ENCODE measurements at places on chromosomes 3 and 15. TPM values are rescaled to one million over a fixed set of nuclear protein-coding genes. Genes with fewer than 3 reads are reported as not detected.

DNA sequence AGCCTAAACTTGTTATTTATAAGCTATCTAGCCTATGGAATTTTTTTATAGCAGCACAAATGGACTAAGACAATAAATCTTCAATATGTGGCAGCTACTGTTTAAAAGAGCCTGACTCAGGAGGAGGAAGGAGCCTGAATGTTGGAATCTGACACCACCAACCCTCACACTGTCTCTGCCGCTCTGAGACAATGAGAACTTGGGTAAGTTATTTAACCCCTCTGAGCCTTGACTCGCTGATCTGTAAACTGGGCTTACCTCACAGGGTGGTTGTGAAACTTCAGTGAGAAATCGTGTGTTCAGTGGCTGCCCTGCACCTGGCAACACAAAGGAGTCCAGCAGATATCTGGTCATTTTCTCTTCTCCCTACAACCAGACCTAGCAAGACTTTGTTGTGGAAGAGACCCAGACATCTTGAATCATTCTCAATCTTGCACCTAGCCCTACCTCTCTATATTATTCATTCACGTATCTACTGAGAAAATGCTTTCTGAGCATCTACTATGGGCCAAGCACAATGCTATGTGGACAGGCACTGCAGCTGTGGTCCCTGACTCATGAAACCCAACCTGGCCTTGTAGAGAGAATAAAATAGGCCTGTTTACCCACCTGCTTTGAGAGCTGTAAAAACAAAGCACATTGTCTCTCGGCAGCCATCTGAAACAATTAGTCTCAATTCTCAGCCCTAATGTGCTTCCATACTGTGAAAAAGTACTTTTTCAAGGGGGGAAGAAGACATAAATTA lies 81.9 kb upstream of the SLC25A36 start:
- no peak for DNase-seq

DNA sequence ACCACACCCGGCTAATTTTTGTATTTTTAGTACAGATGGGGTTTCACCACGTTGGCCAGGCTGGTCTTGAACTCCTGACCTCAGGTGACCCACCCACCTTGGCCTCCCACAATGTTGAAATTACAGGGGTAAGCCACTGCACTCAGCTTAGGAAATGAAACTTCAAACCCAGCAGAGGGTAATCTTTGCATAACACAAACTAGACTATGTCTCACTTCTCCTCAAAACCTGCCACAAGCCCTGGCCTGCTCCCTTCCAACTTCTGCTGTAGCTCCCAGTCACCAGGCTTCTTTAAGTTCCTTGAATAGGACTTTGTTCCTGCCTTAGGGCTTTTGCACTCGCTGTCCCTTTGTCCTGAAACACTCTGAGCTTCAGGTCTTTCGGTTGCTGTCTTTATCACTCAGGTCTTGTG lies 39.2 kb upstream of the SEMA4B start:
- DNase-seq = no peak

PSMD2 gene
- 183 TPM for polyA plus RNA-seq

GRCh38 chr3:64932666-64933342 lies 245.0 kb upstream of the ADAMTS9 start:
- no peak for DNase-seq

- no peak for DNase-seq
Measured at GRCh38 chr3:7504886-7505775, 644.2 kb downstream of the GRM7 start.

ZNF774 gene
- 5.3 TPM for polyA plus RNA-seq

DNA sequence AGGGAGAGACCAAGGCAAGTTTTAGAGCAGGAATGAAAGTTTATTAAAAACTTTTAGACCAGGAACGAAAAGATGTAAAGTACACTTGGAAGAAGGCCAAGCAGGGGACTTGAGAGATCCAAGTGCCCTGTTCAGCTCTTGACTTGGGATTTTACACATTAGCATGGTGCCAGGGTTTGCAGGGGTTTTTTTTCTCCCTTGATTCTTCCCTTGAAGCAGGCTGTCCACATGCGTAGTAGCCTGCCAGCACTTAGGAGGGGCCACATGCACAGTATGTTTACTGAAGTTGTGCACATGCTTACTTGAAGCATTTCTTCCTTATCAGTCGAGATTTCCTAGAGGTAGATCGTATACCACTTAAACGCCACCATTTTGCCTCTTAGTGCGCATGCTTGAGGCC lies 277.5 kb upstream of the AGTR1 start:
- peak; percentile 57 for DNase-seq

RTP3 gene
- not detected for polyA plus RNA-seq

DNA sequence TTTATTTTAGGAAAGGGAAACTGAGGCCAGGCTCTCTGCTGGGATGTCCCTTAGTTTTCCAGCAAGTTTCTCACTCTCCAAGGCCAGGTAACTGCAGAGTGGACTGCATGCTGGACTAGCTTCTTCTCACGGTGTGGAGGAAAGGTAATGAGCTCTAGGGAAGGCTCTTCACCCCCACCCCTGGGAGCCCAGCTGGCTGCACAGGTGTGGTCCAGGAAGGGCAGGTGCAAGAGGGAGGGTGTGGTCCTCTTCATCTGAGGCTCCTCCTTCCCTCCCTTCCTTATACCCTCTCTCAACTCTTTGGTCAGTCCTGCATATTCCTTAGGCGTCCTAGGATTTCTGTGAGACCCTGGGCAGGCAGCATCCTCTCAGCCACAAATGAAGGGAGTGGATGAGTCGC lies 33.9 kb downstream of the RNU5B-1 start:
- DNase-seq = no peak

DNA sequence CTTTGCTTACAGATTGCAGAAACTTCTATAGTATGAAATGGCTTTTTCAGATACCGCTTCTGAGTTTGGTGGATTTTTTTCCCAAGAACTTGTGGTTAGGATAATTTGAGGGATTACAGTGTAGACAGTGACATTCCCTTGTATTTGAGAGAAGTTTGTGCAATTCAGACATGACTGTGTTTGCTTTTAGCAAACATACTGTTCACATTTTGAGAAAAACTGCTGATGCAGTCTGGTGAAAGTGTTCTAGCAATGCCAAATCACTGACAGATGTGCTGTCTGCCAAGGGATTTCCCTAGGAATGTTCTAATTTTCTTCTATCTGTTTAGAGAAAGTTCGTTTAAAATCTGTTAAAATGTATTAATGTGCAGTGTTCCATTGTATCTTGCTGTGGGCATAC lies 652.6 kb downstream of the FHIT start:
- DNase-seq = no peak

DNA sequence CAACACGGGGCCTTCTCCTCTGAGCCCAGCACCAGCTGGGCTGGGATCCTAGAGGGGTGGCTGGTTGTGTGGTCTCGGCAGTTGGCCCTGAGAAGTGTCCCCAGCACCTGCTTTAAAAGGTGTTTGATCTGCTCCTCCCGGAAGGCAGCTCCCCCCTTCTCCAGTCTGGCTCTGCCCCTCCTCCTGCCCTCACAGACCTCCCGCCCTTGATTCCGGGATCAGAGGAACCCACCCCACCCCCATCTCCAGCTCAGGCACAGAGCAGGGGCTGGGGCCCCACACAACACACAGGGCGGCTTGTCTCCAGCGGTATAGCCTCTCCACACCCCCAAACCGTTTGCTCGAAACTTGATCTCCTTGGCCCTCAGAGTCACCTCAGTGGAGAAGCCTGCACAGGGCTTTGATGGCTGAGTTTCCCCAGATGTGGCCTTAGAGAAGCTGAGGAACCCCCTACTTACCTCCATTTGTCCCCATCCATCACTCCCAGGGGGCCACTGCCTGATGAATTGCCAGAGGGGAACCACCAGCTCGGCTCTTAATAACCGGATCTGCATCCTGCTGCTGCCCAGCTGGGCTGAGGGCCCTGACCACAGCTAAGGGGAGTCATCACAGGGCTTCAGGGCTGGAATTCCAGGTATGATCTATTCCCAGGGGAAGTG lies 6.4 kb upstream of the STRA6 start:
- no peak for DNase-seq

- DNase-seq = no peak
Measured at GRCh38 chr3:156030723-156031122, 89.7 kb upstream of the KCNAB1 start.

DNA sequence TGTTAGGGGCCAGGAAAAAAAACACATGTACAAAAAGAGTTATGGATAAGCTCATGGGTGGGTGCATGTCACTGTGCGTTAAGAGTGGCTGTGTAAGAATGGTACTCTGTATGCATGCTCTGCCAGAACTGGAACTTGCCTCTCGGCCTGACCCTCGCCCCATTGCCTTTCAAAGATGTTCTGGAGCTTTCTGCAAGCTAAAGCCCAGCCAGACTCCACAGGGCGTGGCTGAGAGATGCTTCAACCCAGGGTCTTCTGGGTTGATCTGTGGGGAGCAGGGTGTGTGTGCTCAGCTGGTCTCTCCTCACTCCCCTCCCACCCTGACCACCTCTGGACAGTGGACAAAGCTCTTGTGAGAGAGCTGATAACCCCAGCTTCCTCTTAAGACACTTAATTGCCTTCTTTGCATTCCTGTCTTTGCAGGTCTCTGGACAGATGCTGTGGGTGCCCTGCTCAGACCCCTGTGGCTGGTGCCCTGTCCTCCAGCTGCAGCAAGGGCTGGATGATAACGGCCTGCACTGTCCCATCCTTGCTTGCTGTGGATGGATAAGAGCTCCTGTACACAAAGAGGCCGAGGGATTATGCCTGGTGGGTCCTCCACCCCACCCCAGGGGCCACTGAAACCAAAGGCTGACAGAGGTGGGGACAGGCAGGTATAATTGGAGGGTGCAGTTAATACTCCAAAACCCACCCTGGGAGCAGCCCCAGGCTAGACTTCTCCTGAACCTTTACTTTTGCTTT lies 28.7 kb downstream of the ALDH1L1 start:
- DNase-seq = no peak

CDHR4 gene
- polyA plus RNA-seq = 5.8 TPM

DNA sequence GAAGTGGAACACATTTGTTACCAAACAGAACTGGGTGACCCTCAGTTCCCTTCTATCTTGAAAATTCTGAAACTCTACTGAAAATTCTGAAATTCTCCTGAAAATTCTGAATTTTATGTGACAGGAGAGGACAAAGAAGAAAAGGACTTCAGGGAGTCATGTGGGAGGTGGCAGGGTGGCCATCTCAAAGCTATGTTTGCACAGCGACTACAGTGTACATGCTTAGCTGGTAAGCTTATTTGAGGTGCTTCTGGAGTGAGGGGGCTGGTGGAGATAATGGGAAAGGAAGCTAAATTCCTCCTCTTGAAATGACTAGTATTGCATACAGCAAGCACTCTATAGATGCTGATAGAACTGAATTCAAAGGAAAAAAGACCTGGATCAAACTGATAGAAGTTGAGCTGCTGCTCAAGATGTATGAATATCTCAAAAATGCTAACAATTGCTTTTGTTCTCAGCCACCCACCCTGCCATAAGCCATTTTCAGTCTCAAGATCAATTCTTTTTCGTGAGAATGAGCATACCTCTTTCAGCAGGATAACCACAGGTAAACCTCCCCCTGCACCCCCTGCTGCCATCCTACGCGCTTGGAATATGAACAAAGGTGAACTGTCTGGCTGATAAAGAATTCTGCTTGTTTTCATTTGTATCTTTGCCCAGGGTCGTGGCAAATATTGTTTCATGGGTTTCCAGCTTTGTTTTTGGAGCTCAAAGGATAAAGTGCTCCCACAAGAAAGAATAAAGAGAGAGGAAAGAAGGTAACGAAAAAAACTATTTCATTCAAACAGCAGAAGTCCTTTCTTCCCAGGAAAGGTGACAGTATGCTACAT lies 16.6 kb upstream of the ARHGEF3 start:
- DNase-seq = no peak

HGD gene
- polyA plus RNA-seq = 0.48 TPM

FBN1 gene
- 85.4 TPM for polyA plus RNA-seq

SMCO1 gene
- polyA plus RNA-seq = not detected

- no peak for DNase-seq
Measured at GRCh38 chr15:29638781-29639180, 183.5 kb downstream of the TJP1 start.

- peak; percentile 18 for DNase-seq
Measured at GRCh38 chr3:42652611-42653302, 740 bp upstream of the ZBTB47 start.

GRCh38 chr15:74540161-74540760 lies 759 bp upstream of the ARID3B start:
- DNase-seq = no peak

- no peak for DNase-seq
Measured at GRCh38 chr3:176078906-176079305, 1118.4 kb downstream of the TBL1XR1 start.

IMPG2 gene
- polyA plus RNA-seq = 0.68 TPM

SLC9C1 gene
- 0.98 TPM for polyA plus RNA-seq

SLC28A2 gene
- polyA plus RNA-seq = 0.25 TPM

DNA sequence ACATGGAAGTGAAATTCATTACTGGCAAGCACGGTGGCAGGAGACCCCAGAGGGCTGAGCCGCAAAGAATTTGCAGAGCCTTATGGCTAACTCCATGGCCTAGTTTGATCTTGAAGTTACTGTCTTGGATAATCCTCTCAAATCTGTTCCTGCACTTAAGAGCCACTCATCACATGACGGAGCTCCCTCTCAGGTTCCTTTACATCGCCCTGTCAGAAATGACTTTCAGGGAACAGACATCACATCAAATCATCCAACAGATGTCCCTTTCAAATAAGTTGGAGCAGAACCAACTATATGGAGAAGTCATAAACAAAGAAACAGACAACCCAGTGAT lies 328.8 kb upstream of the THBS1 start:
- DNase-seq = no peak

DNA sequence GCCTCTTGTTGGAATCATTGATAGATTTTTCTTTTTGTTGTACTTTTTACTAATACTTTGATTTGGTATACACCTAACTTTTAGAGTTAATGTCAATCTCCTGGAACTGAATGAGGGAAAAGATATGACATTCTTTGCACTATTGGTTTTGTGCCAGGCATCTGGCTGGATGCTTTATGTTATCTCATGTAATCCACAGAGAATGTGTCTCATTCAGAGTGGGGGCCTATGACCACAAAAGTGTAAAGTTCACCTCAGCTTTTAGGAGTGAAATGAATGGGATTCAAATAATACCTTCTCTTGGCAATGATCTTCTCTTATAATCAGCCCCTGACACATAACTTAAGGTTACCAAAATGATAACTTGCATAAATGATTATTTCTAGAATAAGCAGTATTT lies 329.1 kb upstream of the ROPN1 start:
- no peak for DNase-seq

- DNase-seq = no peak
Measured at GRCh38 chr3:31157893-31158620, 263.6 kb upstream of the GADL1 start.

PDZRN3 gene
- polyA plus RNA-seq = 78.6 TPM

SCAMP2 gene
- polyA plus RNA-seq = 48.2 TPM

DNA sequence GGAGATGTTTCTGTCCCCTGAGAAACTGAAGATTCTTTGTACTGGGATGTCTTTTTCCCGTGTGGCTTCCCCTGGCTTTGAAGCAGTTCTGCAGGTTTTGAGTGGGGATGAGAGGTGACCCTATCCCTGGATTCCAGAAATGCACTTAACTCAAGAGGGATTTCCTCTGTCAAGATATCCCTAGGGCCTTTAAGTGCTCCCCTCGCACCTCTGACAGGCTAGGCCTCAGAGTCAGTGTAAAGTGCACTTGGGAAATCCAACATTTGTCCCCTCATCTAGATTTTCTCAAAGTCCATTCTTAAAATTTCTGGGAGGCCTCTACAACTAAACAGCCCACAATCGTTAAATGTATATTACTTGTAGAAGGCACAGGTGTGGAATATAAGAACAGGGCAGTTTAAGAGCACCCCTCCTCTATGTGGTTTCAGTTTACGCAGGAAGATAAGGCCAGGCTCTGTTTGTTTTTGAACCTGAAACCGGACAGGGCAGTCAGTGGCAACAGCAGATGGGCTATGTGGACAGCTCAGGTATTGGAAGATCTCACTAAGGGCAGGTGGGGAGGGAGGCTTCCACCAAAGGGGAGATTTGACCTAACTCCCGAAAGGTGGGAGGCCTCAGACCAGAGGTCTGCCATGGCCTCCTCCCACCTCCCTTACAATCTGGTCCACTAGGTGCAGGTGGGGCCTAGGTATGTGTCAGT lies 4.8 kb downstream of the C3orf52 start:
- no peak for DNase-seq

All from right lung (tissue), 10 donors.